ENCODE measurements at places on chromosomes 3 and 15.

DNA sequence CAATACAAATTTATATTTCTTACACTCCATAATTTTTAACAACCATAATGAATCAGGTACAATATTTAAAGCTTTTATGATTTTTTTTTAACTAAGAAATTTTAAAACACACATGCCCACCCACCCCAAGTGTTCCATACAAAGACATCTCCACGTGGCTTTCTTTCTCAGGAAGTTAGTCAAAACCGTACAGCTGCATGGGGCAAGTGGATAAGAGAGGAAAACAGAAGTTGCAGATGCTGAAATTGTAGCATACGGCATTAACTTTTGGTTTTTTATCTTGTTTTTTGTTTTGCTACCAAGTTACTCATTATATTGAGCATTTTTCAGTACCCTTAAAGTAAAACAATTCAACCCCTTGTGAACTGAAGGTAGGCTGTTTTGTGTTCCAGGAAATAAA, 14.8 kb downstream of the GNB4 start:
- no peak for DNase-seq

GRCh38 chr15:44243829-44244228, 44.7 kb upstream of the GOLM2 start:
- no peak for DNase-seq

GRCh38 chr3:109572301-109572700, 235.0 kb upstream of the DPPA4 start:
- DNase-seq: no peak

DNA sequence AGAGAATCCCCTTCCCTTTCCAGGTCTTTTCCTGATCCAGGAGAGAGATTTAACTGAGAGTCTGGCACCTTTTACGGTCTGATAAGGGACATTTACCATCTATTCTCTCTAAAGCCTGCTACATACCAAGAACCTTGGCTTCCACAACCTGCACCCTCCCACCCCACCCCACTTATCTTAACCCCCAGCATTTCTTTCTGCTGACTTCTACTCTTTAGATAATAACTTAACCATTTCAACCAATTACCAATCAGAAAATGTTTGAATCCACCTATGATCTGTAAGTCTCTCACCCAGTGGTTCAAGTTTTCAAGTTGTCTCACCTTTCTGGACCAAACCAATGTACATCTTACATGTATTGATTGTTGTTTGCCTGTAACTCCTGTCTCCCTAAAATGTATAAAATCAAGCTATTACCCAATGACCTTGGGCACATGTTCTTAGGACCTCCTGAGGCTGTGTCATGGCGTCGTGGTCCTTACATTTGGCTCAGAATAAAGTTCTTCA, 74.0 kb downstream of the MCF2L2 start:
- DNase-seq: no peak

GRCh38 chr15:69590932-69591524, 138.4 kb downstream of the RPLP1 start:
- no peak for DNase-seq

- DNase-seq: no peak
Measured at GRCh38 chr15:29917600-29918597, 95.6 kb upstream of the TJP1 start.

GRCh38 chr15:48096813-48097212, 24.0 kb upstream of the SLC24A5 start:
- no peak for DNase-seq

DNA sequence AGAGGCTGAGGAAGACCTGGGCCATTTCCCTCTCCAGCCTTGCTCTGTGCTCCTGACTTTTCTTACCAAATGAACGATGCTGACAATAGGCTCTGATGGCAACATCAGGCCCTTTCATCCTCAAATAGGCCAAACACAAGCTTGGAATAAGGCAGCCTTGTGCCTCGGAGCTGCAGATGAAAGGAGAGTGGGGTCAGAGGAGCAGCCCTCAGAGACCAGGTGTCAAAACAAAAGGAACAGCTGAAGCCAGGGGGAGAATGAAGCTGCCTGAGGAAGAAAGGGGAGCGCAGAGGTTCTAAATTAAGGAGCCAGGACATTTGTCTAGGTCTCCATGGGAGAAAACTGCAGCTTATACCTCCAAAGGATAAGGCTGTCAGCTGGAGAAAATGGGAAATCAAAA, 5.1 kb downstream of the BFSP2 start:
- no peak for DNase-seq

GRCh38 chr3:152444029-152444641, 175.4 kb downstream of the MBNL1 start:
- no peak for DNase-seq

DNA sequence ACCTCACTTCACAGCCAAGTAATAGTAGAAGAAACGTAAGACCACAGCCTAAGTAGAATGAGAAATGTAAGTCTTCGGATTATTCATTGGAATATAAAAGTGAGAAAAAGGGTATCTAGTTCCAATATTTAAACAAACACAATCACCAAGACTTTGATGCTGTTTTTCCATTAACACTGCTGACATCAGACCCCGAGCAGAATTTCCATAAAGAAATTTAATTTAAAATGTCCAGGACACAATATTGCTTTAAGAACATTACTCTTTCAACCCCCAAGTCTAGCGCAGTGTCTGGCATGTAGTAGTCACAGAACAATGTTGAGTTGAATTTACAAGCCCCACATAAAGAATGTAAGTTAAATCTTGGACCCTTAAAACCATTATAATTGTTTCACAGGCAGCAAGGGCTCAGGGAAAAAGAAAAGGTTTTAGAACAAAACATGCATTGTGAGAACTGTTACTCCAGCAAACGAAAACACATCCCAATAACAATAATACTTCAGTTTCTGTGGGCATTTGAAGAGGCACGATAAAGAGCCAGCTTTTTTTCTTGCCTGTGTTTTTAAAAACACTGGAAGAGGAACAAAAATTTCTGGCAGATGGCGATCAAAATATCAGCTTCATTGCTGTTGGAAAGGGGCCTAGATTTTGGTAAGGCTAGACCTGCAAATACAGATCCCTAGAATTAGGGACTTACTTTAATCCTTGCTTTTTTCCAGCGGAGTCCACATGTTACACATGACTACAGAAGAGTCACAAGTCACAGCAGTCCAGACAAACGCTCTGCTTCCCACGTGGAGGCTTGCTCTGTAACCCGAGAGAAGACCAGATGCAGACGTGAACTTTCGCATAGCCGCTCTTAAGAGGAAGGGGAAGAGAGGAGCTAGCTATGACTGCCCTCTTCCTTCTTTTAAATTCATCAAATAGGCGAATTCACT, 77.9 kb upstream of the IGSF10 start:
- no peak for DNase-seq

DNA sequence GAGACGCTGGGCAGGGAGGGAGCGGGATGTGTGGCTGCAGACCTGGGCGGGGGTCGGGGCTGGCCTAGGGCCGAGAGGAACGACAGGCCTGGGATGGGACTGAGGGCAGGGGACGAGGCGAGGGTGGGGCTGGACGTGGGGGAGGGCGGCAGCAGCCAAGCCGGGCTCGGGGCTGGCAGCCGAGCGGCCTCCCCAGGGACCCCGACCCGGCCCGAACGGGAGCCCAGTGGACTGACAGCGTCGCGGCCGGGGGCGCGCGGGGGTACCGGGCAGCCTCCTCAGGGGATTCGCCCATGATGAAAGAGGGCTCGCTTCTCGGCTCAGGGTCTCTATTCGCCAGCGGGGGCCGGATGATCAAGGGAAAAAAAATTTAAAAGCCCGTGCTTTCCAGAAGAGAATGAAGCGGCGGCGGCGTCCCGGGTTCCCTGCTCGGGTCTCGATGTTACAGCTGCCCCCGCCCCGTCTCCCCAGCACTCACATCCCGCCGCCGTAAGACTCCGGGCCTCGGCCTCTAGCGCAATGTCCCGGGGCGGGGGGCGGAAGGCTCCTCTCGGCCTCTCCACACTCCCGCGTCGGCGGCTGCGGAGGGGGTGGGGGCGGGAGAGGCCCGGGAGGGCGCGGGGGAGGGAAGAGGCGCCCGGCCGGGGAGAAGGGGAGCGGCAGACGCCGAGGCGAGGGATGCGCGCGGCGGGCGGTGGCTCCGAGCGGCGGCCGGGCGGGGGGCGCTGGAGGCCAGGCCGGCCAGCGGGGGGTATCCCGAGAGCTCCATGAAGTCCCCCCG, 4.3 kb downstream of the PTH1R start:
- DNase-seq: no peak

DNA sequence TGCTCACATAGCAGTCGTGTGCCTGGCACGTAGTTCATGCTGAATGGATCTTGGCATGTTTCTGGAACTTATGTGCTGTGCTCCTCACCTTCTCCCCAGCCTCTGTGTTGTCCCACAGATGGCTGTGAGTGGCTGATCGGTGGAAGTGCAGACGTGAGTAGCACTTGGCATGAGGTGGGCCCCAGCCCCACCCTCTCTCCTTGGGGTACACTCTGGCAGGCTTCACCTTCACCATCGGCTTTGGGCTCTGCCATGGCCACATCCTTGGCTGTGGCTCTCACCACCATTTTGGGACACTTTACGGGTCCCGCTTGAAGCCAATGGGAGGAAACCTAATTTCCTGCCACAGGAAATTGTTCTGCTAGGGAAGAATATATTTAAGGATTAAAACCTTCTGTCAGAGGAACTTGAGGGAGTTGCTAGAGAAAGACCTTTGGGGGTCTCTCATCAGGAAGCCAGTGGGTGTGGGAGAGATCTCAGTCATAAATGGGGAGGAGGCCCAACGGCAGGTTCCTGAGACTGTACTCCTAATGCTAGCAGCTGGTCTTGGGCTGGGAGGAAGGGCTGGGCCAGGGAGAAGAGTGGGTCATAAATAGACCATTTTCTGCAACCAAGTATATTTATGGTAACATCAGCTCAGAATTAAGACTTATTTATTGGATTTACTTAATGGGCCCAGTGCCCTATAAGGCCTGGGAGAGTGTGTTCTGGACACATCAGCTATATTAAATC, 92.3 kb downstream of the SMAD3 start:
- DNase-seq: no peak

- no peak for DNase-seq
Measured at GRCh38 chr3:49389297-49389696, 22.5 kb downstream of the RHOA start.

DNA sequence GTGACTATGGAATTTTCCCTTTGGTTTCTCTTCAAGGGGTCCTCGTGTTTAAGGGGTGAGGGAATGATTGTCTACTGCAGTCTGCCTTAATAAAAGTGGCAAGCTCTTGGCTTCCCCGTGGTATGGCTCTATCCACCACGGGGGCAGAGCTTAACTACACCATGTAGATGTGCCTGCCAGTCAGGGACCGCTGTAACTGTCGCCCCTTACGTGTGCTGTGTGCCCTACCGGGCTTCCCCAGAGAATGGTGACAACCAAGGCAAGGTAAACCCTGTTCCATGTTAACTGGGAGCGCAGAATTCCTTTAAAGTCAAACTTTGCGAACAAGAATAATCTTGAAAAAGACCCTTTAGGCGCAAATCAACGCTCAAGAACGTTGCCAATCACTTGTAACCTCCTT, 966 bp upstream of the C3orf80 start:
- no peak for DNase-seq

DNA sequence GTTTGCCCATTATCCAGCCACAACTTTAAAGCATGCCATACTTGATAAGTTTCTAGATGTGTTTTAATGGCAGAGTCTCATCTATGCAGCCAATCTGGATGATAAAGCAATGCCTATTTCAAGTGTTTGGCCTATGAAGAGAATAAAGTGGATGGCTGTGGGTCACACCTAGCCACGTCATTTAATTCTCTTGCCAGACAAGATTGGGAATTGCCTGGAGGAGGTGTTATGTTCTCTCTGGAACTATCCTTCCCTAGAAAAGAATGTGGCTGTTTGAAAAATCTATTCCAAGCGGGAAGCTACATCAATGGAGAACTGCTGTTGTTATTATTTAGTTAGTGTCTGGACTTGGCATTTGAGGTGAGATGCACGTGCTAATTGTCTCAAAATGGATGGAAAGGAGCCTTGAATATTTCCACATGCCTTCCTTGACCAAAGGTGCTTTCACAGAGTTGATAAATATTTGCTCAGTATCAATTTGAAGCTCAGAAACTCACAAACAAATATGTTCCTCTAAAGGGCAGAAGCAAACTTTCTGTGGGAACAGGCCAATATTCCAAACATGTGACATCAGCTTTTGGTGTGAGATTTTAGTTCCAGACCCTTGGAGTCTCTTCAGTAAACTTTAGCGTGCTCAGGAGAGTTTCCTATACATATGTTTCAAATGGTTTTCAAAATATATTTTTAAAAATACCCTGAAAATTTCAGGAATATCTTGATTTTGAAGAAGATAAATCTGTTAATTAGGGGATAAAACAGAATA, 510.6 kb upstream of the SGO1 start:
- no peak for DNase-seq

DNA sequence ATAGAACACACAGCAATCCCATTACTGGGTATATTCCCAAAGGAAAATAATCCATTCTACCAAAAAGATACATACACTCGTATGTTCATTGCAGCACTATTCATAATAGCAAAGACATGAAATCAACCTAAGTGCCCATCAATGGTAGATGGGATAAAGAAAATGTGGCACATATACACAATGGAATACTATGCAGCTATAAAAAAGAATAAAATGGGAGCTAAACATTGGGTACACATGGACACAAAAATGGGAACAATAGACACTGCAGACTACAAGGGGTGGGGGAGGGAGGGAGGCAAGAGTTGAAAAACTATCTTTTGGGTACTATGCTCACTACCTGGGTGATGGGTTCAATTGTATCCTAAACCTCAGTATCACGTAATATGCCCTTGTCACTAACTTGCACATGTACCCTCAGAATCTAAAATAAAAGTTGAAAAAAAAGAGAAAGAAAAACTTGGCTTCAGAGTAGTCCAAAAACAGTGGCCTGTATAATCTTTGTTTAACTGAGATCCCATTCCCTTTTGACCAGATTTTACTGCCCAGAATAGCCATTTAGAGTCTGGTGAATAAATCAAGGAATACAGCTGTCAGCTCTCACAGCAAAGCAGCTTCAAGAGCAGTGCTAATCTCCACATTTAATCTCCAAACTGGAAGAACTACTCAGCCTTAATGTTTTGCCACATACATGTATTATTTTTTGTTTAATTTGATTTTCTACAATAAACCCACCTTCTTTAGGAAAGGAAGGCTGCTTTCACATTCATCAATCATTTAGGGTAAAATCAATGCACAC, 54.5 kb upstream of the XRN1 start:
- DNase-seq: no peak

GRCh38 chr15:98799461-98800390, 151.4 kb downstream of the IGF1R start:
- DNase-seq: no peak

DNA sequence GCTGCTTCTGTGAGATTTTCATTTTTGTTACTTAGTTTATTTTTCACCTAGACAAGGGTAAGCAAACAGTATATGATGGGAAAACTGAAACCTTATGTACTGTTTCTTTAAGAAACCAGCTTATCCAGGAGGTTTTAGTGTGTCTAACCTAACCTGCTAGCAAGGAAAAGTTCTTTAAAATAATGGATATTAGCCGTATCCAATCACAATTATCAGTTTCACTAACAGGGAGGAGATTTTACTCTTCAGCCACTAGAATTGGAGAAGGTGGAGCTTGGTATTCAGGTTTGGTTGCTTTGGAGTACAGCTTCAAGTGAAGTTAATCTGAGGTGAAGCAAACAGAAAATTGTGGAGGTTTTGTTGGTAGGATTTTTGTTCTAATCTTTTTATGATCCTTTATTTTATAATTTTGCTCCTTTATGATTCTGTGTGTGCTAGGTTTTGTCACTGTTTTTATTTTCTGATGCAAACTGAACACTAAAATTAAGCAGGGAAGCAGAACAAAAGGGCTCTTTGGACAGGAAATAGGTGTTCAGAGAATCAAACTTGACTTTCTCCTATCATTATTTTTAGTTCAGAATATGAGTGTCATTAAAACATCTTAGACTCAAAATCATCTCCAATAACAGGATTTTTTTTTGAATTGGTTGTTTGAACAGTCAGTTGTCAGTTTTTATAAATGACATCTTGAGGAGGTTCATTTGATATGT, 13.0 kb downstream of the ZFAND6 start:
- no peak for DNase-seq

- DNase-seq: no peak
Measured at GRCh38 chr3:151144760-151145159, 58.3 kb downstream of the GPR171 start.
